ENCODE measurements at places on chromosomes 6 and 20.

- DNase-seq: no peak
Observed at GRCh38 chr20:10061641-10062040, 26.9 kb downstream of the ANKEF1 start.

GRCh38 chr6:13561624-13562267, 12.7 kb upstream of the SIRT5 start:
- no peak for DNase-seq

- DNase-seq: peak; percentile 61
Observed at GRCh38 chr6:87436435-87436834, 28.7 kb downstream of the CFAP206 start.

- DNase-seq: no peak
Observed at GRCh38 chr6:81054036-81054435, 698.4 kb downstream of the TENT5A start.

DNA sequence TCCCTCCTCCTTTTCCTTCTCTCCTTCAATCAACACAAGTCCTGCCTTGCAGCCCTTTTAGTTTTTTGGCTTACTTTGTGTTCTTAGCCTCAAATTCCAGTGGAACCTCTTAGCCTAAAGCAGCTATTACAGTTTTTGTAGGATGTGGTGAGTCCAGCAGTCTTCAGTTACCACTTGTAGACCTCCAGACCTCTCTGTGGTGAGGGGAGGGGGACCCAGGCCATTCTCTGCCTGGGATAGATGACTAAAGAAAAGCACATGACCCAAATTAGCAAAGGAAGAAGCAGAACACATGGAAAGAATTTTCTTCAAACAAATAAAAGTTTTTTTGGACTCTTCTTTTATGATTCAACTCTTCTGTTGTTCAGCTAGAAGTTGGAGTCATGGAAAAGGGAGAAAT, 246.5 kb downstream of the HAO1 start:
- DNase-seq: no peak

DNA sequence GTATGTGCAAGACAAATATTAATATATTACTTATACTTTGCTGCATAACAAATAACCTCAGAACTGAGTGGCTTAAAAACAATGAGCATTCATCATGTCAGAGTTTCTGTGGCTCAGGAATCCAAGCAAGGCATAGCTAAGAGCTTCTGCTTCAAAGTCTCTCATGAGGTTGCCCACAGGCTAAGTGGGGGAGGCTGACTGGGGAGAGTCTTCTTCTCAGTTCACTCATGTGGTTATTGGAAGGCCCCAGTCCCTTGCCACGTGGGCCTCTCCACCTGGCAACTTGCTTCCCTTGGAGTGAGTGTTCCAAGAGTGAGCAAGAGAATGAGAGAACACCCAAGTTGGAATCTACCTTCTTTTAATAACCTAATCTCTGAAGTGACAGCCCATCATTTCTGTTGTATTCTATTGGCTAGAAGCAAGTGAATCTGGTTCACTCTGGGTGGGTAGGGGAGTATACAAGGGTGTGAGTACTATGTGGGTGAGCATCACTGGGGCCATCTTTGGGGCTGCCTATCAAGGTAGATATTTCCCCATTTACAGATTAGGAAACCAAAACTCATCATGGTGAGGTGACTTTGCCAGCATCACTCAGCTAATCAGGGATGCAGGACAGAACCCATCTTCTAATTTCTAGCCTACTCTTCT, 36.0 kb downstream of the DNAH8 start:
- DNase-seq: peak; percentile 5

- DNase-seq: no peak
Observed at GRCh38 chr6:165515963-165516624, 146.9 kb downstream of the PDE10A start.

DNA sequence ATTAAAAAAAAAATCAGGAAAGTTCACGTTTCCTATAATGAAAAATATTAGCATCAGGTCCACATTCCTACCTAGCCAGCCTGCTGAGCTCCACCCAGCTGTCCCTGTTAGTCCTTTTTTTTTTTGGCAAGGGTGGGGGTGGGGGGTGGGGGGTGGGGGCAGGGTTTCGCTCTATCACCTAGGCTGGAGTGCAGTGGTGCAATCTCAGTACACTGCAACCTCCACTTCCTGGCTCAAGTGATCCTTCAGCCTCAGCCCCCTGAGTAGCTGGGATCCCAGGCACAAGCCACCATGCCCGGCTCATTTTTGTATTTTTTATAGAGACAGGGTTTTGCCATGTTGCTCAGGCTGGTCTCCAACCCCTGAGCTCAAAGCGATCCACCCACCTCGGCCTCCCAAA, 7.5 kb upstream of the SLC2A10 start:
- no peak for DNase-seq

- DNase-seq: peak; percentile 69
Observed at GRCh38 chr6:6610031-6610591, 21.6 kb downstream of the LY86 start.

DNA sequence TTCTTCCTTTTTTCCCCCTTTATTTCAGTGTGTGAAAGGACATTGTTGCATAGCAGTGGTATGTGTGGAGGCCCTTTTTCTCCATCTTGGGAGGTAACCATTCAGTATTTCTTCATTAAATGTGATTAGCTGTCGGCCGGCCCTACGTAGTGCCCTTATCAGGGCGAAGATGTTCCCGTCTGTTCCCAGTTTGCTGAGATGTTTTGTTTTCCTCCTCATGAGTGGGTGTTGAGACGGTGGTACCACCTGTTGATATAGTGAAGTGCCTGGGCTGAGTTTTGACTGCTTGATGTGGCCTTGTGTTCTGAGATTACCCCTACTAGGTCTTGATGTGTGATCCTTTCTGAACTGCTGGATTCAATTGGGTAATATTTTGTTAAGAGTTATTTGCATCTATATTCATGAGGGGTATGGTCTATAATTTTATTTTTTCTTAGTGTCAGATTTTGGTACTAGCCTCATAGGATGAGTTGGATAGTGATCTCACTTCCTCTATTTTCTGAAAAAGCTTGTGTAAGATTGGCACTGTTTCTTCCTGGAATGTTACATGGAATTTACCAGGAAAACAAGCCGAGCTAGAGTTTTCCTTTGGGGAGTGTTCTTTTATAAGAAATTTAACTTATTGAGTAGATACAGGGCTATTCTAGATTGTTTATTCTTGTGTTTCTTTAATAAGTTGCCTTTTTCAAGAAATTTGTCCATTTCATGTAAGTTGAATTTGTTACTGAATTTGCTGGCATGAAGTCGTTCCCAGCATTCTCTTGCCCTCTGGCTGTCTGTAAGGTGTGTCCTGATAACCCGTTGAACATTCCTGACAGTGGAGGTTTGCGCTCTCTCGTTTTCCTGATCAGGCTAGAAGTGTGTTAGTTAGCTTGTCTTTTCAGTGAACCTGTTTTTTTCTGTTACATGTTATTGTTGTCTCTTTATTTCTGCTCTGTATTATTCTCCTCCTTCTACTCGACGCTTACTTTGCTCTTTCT, 4.3 kb downstream of the MTG2 start:
- DNase-seq: no peak
